ENCODE measurements at places on chromosomes 3 and 15.

DNA sequence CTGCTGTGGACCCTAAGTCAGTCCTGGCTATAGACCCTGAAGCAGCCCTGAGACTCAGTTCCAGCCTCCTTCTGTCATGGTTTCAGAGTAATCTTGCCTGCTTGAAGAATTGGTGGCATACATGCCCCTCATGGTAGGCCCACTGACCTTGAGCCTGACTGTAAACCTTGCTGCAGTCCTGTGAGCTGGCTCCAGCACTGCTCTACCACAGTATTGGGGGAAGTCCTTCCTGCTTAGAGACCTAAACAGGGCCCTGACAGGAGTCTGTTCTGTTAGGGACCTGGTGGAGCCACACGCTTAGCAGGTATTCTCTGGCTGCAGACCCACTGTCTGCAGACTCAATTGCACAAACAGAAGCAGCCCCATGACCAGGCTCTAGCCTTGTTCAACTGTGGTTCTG is 47.1 kb downstream of the OXSM start:
- DNase-seq, result no peak

- no peak for DNase-seq
Measured at GRCh38 chr3:150074277-150074676, 103.6 kb upstream of the PFN2 start.

DNA sequence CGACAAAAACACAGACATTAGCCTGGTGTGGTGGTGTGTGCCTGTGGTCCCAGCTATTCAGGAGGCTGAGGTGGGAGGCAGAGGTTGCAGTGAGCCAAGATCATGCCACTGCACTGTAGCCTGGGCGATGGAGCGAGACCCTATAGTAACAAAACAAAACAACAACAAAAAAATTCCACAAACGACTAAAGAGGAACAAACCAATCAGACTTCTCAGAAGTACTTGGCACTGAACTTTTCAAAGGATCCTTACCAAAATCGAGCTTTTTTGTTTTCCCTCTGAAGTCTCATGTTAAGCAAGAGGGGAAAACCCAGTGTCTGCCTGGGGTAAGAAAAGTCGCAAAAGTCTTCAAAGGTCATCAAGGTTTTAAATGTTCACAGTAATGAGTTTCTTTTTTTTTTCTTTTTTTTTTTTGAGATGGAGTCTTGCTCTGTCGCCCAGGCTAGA is 30.1 kb upstream of the TFRC start:
- DNase-seq, result no peak

- DNase-seq, result no peak
Measured at GRCh38 chr15:35062738-35063099, 22.4 kb downstream of the NANOGP8 start.

DNA sequence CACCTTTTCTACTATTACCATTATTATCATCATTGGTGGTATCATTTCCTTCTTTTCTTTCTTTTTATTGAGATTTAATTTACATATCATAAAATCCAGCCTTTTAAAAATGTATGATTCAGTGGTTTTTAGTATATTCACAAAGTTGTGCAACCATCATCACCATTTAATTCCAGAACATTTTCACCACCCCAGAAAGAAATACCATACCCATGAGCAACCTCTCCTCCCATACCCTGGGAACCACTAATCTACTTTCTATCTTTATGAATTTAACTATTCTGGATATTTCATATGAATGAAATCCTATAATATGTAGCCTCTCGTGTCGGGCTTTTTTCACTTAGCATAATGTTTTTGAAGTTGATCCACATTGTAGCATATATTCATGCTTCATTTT is 29.1 kb downstream of the AAGAB start:
- DNase-seq, result no peak

GRCh38 chr3:104564045-104564643 is 802.6 kb upstream of the ALCAM start:
- DNase-seq, result no peak

- DNase-seq, result peak; percentile 24
Measured at GRCh38 chr3:2098398-2099027, at the start of gene CNTN4. CNTN4 (plus strand) TSS chr3:2098866.

DNA sequence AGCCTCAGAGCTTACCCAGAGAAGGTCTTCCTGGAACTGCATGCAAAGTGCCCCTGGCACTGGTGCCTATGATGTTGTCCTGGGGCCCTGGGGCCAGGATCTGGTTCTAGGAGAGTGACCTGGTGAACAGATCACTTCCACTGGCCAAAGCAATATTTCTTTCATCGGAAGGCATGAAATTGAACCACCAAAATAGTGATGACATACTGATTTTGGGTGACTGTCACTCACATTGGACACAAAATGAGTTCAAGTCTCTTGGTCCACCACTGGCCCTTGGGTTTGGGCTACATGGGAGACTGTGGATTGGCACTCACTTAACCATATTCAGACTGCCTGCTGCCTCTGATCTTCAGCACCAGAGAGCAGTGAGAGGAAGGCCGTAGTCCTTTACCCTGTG is 549.3 kb upstream of the PPP2R3A start:
- no peak for DNase-seq

GRCh38 chr3:123028233-123028828 is 768 bp upstream of the SEMA5B start:
- peak; percentile 19 for DNase-seq

- DNase-seq, result no peak
Measured at GRCh38 chr3:30169487-30169886, 436.9 kb upstream of the TGFBR2 start.

- no peak for DNase-seq
Measured at GRCh38 chr15:39581793-39582285, 960 bp downstream of the THBS1 start.

DNA sequence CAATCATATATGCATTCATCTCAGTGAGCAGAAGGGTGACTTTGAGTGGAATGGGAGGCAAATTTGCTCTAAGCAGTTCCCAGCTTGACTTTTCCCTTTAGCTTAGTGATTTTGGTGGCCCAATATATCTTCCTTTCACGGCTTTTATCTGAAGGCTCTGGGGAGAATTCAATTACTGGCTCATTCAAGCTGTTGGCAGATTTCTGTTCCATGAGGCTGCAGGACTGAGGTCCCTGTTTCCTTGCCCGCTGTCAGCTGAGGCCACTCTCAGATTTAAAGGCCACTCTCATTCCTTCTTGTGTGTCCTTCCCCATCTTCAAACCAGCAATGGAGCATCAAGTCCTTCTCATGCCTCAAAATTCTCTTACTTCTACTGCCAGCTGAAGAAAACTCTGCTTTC is 170.4 kb upstream of the ATP10A start:
- DNase-seq, result no peak

DNA sequence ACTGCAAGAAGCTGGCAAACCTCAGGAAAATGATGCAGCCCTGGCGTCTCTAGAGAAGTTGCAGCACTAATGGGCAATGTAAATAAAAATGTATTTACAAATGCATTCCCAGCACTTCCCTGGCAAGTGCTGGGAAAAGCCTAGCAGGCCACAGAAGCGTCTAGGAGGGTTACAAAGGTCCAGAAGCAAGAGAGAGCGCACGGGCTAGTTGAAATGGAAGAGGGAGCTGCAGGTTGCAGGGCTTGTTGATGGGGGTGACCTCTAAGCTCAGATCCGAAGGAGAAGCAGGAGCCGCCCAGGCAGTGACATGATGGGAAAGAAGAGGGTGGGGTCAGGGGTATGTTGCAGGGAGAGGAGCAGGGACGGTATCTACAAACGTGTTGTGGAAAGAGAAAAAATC is 2.7 kb upstream of the KNL1 start:
- no peak for DNase-seq

DNA sequence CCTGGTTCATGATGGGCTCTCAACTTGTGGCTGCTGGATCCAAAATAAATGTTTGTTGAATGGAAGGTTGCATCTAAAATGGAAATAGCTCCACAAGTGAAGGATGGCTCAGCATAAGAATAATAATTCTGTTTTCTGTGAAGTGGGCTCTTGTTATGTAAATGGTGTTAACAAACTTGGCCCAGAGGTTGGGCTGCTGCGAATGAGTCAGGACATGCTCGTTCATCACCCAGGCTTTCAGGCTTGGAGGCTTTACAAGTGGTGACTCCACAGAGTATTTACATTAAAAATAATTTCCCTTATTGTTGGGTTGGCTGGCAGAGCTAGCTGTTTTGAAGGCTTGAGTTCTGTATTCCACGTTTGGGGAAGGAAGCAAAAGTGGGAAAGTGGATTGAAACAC is 60.5 kb downstream of the ITGB5 start:
- no peak for DNase-seq

DNA sequence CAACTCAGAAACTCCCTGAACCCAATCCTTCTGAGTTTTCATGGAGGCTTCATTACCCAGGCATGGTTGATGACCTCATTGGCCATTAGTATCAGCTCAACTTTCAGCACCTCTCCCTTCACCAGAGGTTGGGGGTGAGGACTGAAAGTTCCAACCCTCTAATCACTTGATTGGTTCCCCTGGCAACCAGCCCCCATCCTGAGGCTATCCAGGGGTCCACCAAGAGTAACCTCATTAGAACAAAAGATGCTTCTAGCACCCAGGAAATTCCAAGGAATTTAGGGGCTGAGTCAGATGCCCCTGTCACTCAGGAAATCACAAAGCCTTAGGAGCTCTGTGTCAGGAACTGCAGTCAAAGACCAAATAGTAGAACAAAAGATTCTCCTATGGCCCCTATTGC is 43.8 kb downstream of the ADAMTSL3 start:
- DNase-seq, result no peak

GRCh38 chr15:101305820-101306255 is 10.8 kb upstream of the SNRPA1 start:
- no peak for DNase-seq

GRCh38 chr3:49712166-49712565 is 7.3 kb downstream of the AMIGO3 start:
- DNase-seq, result no peak

GRCh38 chr15:39161096-39161495 is 419.8 kb upstream of the THBS1 start:
- no peak for DNase-seq

DNA sequence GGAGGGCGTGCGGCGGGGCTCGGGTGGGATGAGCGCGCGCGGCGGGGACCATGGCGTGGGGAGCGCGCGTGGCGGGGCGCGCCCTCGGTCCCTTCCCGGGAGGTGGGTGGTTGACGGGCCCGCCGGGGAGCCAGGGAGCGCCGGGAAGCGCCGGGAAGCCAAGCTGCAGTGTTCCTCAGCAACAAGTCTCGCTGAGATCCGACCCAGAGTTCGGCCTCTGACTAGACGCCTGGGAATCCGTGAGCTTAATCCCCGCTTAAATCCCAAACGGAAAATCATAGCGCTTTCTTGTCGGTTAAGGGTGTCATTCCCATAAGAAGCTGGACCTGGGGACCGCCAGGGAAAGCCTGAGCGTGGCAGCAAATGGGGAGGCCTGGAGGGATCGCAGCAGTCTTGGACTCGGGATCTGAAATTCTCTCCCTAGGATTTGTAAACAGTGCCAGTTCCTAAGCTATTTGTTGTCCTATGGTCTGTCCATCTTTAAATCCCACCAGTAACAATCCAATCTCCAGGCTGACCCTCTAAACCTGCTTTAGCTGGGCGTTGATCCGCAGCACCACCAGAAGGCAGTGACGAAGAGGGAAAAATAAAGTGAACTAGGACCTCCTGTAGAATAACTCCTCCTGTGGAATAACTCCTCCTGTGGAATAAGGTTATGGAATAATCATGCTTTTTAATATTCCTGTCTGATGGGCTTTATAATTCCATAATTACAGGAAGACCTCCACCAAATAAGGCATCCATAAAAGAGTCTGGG is 570 bp upstream of the NEDD4 start:
- no peak for DNase-seq

GRCh38 chr3:169813757-169814517 is 1.2 kb upstream of the LRRC34 start:
- no peak for DNase-seq

GRCh38 chr3:111035316-111035715 is 36.3 kb upstream of the NECTIN3 start:
- DNase-seq, result no peak

DNA sequence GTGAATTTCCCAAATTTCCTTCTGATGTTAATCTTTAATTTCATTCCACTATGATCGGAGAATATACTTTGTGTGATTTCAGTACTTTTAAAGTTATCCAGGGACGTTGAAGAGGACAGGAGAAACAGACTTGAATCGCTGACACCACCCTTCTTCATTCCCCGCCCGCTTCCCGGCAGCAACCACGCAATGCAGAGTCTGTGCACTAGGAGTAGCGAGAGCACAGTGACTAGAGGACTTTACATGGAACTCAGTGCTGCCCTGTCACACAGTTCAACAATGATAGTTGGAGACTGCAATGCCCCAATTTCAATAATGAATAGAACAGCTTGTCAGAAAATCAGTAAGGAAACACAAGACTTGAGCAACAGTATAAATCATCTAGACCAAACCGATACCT is 73.9 kb downstream of the RNF13 start:
- DNase-seq, result no peak

- no peak for DNase-seq
Measured at GRCh38 chr15:62895139-62895866, 147.2 kb upstream of the TPM1 start.

DNA sequence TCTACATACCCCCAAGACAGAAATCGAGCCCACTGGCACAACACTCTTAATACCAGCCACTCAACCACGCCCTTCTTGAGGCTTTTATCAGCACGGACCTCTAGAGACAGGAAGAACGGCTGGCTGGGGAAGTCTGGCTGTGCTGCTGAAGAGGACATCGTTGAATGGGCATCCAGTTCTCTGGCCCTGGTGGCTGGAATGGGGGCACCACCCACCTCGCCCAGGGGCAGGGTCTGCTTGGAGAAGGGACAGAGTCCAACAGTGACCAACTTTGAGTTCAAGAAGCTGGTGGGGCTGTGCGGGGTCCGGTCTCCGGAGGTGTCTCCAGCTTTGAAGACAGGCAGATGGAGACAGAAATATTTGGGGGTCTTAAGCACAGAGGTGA is 77.5 kb downstream of the ATP10A start:
- no peak for DNase-seq

GRCh38 chr3:111277226-111277625 is 205.6 kb downstream of the NECTIN3 start:
- DNase-seq, result no peak

DNA sequence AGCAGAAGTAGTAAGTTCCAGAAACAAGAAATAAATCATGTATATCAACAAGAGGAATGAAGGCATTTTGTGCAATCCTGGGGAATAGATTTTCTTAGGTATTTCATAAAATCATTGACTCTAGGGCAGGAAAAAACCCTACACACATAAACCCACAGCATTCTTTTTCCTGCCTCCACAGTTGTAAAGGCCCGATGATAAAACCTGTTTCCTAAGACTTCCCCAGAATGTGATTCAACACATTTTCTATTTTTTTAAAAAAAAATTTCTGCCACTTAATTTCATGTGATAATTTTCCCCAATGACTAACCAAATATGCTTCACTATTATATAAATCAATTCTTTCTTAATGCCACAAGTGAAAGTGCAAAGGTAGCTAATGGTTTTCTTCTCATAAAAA is 407.0 kb downstream of the FHIT start:
- no peak for DNase-seq

DNA sequence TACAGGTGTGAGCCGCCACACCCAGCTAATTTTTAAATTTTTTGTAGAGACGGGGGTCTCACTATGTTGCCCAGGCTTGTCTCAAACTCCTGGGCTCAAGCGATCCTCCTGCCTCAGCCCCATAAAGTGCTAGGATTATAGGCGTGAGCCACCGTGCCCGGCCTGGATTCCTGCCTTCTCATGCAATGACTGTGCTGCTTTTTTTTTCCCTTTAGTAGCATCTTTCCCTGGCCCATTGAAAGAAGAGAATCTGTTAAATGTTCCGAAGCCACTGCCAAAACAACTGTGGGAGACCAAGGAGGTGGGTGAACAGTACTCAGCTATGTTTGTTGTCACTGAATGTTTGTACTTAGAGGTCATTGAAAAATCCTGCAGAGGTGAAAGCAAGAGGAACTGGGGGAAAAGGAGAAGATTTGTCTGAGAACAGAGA is 88.0 kb downstream of the CRTC3 start:
- no peak for DNase-seq

- DNase-seq, result no peak
Measured at GRCh38 chr3:9951598-9951961, 628 bp downstream of the PRRT3 start.
